ENCODE measurements at places on chromosomes 6 and 20.

GRCh38 chr20:46293084-46293483 is 15.2 kb downstream of the CDH22 start:
- DNase-seq: peak; percentile 57

- no peak for DNase-seq
Measured at GRCh38 chr6:110296241-110297025, 61.7 kb downstream of the METTL24 start.

DNA sequence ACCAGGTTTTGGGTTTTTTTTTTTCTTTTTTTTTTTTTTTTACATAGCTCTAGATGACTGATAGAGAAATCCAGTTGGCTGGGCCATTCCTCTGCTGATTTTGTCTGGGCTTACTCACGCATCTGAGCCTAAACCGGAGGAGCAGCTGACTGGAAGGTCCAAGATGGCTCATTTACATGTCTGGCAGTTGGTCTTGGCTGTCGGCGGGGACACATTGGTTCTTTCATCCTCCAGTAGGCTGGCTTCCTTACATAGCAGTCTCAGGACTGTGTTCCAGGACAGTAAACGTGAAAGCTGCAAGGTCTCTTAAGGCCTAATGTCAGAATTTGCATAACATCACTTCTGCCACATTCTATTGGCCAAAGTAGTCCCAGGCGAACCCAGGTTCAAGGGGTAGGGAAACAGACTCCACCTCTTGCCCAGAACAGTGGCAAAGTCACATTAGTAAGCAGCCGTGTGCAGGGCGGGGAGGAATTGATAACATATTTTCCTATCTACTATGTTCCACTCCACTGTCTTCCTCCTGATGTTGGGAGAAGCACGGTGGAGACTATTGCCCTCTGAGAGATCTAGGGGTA is 87.0 kb downstream of the CDH22 start:
- no peak for DNase-seq

GRCh38 chr6:167951781-167952511 is 45.5 kb upstream of the KIF25 start:
- no peak for DNase-seq

DNA sequence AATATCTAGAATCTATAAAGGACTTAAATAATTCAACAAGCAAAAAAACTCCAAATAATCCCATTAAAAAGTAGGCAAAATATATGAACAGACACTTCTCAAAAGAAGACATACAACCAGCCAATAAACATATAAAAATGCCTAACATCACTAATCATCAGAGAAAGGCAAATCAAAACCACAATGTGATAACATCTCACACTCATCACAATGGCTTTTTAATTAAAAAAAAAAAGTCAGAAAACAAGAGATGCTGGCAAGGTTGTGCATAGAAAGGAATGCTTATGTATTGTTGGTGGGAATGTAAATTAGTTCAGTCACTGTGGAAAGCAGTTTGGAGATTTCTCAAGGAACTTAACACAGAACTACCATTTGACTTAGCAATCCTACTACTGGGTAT is 979.6 kb upstream of the MAP3K7 start:
- DNase-seq: peak; percentile 18

DNA sequence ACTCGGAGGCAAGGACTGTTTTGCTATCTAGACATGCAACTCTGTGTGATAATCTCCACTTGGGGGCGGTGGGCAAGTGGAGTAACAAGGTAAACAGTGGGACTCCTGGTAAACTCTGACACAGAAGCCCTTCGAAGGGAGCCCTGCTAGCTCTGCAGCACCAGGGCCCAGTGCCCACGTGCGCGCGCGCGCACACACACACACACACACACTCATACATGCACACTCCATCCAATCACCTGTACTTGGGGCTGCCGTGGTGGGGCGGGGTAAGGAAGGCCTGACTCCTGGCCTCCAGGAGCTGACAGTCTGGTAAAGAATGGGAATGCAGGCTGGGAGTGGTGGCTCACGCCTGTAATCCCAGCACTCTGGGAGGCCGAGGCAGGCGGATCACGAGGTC is 36.4 kb downstream of the TAF4 start:
- DNase-seq: no peak

- no peak for DNase-seq
Measured at GRCh38 chr20:23410916-23411695, 10.2 kb downstream of the NAPB start.

DNA sequence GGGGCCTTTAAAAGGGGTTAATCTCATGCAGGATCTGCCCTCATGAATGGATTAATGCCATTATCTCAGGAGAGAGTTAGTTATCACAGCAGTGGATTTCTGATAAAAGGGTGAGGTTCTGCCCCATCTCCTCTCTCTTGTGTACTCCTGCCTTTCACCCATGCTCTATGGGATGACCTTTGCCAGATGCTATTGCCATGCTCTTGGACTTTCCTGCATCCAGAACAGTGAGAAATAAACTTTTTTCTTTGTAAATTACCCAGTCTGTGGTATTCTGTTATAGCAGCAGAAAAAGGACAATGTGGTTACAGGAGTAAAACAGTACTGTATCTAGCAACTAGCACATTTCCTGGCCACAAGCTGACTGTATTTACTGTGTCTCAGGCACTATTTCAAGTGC is 58.0 kb upstream of the CCN2 start:
- no peak for DNase-seq

DNA sequence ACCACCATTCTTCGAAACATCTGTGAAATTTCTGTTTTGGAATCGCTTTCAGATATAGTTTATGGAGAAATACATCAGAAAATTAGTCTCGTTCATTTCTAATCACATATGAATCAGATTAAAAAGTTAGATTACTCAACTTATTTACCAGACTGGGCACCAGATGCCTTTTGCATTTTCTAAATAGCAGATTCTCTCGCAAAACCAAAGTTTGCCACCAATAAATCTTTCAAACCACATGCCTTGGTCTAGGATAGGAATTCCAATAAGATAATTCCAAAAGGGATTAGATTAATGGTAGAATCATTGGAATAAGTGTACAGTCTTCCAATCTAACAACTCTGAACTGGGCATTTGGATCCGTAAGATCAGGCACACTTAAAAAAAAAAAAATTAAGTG is 160.4 kb upstream of the TAB2 start:
- DNase-seq: no peak

GRCh38 chr20:6070829-6071695 is 17.2 kb upstream of the LRRN4 start:
- peak; percentile 13 for DNase-seq

GRCh38 chr20:25018425-25018824 is 25.9 kb upstream of the APMAP start:
- no peak for DNase-seq

- DNase-seq: peak; percentile 91
Measured at GRCh38 chr6:151136141-151136755, 103.5 kb upstream of the AKAP12 start.

DNA sequence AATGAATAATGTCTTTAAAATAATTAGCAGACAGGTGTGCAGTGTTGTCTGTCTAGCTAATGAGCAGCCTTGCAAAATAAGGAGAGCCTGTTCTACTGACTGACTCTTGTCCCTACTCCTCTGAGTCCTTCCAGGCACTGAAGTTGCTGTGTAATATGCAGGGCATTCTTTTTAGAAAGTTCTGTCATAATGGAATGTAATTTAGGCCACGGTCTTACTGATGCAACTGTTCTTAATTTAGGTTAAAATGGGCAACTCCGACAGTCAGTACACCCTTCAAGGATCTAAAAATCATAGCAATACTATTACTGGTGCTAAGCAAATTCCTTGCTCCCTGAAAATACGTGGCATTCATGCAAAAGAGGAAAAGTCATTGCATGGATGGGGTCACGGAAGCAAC is 133.9 kb downstream of the TIAM2 start:
- no peak for DNase-seq

All from renal cortical epithelial cell (primary cell).